ENCODE measurements at places on chromosomes 3 and 15.

GRCh38 chr3:72887705-72888545, at the start of gene GXYLT2:
GXYLT2 (plus strand) TSS chr3:72888046; CDS start chr3:72888234, 188 bp downstream.
- DNase-seq: peak; percentile 10

- no peak for DNase-seq
Measured at GRCh38 chr15:42365921-42366550, 6.7 kb downstream of the CAPN3 start.

GRCh38 chr15:32733281-32733680, 15.5 kb downstream of the GREM1 start:
- no peak for DNase-seq

DNA sequence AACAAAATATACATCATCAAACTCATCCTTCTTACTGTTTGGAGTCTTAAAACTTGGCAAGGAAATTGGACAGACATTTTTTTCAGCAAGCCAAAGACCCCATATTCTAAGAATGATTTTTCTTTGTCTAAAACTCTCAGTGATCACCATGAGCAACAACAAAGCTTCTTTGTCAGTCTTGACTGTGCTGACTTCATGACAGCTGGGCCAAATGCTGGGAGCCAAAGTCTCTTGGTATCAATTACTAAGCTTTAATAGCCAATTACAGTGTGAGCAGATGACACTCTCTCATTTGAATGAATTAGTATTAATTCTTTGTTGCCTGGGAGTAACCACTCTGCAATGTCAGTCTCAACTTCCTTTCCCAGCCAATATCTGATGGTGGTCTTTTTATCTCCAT, 48.1 kb upstream of the GK5 start:
- DNase-seq: no peak
